Gastrocnemius medialis (tissue), 4 donors: ENCODE measurements at places on chromosomes 12 and 14. TPM values are rescaled to one million over a fixed set of nuclear protein-coding genes. Genes with fewer than 3 reads are reported as not detected.

The ACOT4 gene
- total RNA-seq: 1.2 TPM

The SLC5A8 gene
- not detected for total RNA-seq

The OTOGL gene
- 0.03 TPM for total RNA-seq

The LIN7A gene
- 1.7 TPM for total RNA-seq

The MRPL51 gene
- 76.6 TPM for total RNA-seq

The OR6C3 gene
- total RNA-seq: not detected

The METTL3 gene
- 24.1 TPM for total RNA-seq

The C12orf54 gene
- not detected for total RNA-seq

The PLEKHH1 gene
- total RNA-seq: 3.4 TPM

The KLRC1 gene
- not detected for total RNA-seq

The SYT10 gene
- not detected for total RNA-seq

The SERPINA9 gene
- total RNA-seq: not detected

The GNB3 gene
- total RNA-seq: not detected

The CGRRF1 gene
- total RNA-seq: 15.2 TPM

The CACNA1C gene
- total RNA-seq: 1.0 TPM

The PTPN21 gene
- total RNA-seq: 10.5 TPM

The RESF1 gene
- total RNA-seq: 16.0 TPM

The BIN2 gene
- total RNA-seq: 1.1 TPM

The KRT5 gene
- not detected for total RNA-seq

The CLEC6A gene
- not detected for total RNA-seq

The SERPINA6 gene
- total RNA-seq: 0.26 TPM

The DENND5B gene
- 33.7 TPM for total RNA-seq

The CD4 gene
- 2.2 TPM for total RNA-seq

The WNT1 gene
- not detected for total RNA-seq

The KLRC2 gene
- not detected for total RNA-seq

The AJUBA gene
- 0.81 TPM for total RNA-seq

The RNASE3 gene
- not detected for total RNA-seq

The TMEM229B gene
- 0.07 TPM for total RNA-seq

The IAPP gene
- not detected for total RNA-seq

The SPRING1 gene
- total RNA-seq: 6.7 TPM

The NTN4 gene
- 10.0 TPM for total RNA-seq

The ZNF385A gene
- 21.0 TPM for total RNA-seq

The HOXC12 gene
- total RNA-seq: not detected

The MYO1H gene
- total RNA-seq: not detected

The DDX55 gene
- total RNA-seq: 6.7 TPM

The ERBB3 gene
- 1.2 TPM for total RNA-seq

The APOLD1 gene
- total RNA-seq: 73.3 TPM

The TOMM20L gene
- total RNA-seq: not detected

The SDR9C7 gene
- total RNA-seq: not detected

The GNG2 gene
- 0.41 TPM for total RNA-seq

The DGLUCY gene
- total RNA-seq: 64.9 TPM

The OR6C75 gene
- not detected for total RNA-seq

The JAG2 gene
- 17.9 TPM for total RNA-seq

The ACOT6 gene
- total RNA-seq: not detected

The BHLHE41 gene
- 7.6 TPM for total RNA-seq

The TAS2R31 gene
- total RNA-seq: not detected

The HOXC5 gene
- total RNA-seq: 0.36 TPM

The LRRK2 gene
- 4.5 TPM for total RNA-seq

The AMHR2 gene
- 1.4 TPM for total RNA-seq

The GYS2 gene
- not detected for total RNA-seq

The GALNT4 gene
- total RNA-seq: 2.2 TPM
